ENCODE measurements at places on chromosomes 12 and 14.
A peak's percentile ranks its signal among the peaks of the same experiment; 100 is the strongest.

- no peak for DNase-seq
Observed at GRCh38 chr12:39102474-39103209, 197.3 kb upstream of the CPNE8 start.

- peak; percentile 78 for DNase-seq
Observed at GRCh38 chr12:120356567-120357030, 12.4 kb downstream of the MSI1 start.

DNA sequence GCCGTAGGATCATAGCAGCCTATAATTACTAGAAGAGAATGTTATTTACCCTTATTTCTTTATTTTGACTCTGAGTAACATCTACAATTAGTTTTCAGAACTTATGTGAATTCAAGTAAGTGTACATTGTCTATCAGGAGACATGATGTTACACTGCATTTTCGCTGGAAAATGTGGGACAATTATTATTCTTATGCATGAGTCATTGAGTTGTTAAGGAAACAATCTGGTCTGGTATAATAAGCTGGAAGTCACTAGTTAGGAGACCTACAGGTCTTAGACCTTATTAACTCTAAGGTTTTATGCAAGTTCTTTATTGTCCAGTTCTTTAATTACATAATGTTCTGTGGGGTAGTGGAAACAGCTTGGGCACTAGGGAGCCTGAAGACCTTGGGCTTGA lies 5.8 kb downstream of the KTN1 start:
- DNase-seq, result no peak

GRCh38 chr14:89401241-89401640 lies 15.8 kb downstream of the FOXN3 start:
- DNase-seq, result no peak

GRCh38 chr12:12663644-12664294 lies 32.2 kb downstream of the GPR19 start:
- DNase-seq, result no peak

GRCh38 chr12:76346798-76347420 lies 1.3 kb downstream of the BBS10 start:
- peak; percentile 46 for DNase-seq

DNA sequence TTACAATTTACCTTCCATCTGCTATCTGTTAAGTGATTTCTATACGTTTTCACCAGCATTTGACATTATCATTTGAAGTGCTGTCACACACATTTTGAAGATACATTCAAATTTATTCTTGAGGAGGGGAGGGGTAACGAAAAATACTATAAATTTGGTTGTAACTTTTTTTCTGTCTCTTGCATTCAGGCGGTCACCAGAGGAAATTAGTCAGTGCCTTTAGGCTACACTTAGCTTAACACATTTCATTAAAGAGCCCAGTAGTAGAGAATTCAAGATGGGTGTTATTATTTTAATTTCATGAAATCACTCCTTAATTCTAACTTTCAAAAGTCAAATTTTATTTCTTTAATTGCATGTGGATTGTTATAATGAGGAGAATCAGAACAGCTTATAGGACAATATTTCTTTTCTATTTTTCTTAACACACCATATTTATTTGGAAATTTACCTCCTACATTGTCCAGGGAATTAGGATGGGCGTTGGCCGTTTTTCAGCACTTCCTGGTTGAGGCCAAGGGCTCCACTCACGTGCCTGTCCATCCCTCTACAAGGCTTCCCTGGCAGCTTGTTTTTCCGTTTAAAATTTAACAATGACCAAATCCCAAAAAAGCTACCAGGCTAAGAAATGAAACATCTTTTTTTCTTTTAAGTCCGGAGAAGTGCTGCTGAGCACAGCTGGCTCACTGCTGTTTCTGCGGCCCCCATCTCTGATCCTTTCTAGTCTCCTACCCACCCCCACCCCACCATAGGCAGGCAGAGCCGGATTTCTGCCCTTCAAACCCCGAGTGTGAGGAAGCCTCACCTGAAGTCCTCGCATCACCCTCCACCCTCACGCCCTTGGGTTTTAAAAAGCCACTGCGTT lies 1.1 kb upstream of the FAR2 start:
- DNase-seq, result no peak

- DNase-seq, result no peak
Observed at GRCh38 chr12:124700810-124701592, 133.6 kb upstream of the NCOR2 start.

- DNase-seq, result peak; percentile 62
Observed at GRCh38 chr14:79278798-79279644, 932.3 kb downstream of the DIO2 start.

GRCh38 chr12:1926251-1926657 lies 7.8 kb upstream of the CACNA2D4 start:
- DNase-seq, result no peak

- DNase-seq, result no peak
Observed at GRCh38 chr12:84702001-84702400, 210.6 kb downstream of the SLC6A15 start.

DNA sequence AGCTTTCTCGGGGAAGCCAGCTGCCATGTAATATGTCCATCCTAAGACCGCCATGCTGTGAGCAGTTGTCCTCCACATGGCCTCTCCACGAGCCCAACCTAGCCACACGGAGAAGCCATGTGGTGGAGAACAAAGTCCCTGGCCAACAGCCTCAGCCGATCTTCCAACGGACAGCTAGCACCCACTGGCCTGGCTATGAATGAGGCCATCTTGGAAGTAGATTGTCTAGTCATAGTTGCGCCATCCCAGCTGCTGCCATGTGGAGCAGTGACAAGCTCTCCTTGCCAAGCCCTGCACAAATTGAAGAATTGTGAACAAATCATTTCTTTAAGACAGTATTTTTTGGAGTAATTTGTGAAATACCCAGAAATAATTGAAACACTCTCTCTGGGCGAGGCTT lies 49.3 kb upstream of the USP44 start:
- DNase-seq, result no peak

DNA sequence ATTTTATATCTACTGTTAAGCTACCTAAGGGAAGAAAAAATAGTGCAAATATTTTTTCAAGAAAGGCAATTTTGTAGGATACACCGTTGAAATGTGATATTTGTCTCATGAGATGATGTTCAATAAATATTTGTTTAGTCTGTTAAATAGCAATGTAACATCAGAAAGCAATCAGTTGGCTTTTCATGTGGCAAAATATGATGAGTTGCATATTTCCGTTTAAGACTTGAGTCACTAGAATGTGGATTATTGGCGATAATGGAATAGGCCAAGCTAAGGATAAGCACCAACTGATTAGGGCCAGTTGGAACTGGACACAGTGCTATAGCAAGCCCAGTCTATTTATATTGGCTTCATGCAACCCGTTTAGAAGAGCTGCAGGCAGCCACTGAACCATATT lies 250.4 kb upstream of the SLC16A7 start:
- DNase-seq, result no peak

DNA sequence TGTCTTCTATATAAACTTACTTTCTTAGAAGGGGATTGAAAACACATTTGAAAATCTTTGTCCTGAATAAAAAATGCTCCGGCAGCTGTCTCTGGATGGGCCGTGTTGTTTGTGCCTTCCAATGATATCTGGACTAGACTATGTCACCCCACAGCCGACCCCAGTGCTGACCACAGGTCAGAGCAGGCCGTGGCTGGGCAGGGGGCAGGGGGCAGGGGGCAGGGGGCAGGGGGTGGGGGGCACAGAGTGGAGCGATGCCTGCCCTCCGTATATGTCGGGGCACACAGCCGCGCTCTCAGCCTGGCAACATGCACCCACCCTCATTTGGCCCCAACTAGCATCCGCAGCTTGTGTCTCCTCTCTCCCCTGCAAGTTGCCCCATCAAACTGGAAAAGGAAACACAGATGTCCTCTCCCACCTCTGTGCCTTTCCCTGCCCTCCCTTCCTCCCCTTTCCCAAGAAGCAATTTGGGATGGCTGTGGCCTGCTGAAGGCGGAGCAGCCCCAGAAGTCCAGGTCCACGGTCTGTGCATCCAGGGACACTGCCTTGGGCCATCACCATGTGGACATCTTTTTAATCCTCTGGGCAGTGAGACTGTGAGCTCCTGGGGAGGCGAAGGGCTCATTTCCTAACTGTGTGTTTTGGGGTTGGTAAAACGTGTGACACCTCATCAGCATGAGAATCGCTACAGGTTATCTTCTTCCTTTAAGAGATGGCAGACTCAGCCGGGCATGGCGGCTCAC lies 295.7 kb upstream of the RTL1 start:
- no peak for DNase-seq

DNA sequence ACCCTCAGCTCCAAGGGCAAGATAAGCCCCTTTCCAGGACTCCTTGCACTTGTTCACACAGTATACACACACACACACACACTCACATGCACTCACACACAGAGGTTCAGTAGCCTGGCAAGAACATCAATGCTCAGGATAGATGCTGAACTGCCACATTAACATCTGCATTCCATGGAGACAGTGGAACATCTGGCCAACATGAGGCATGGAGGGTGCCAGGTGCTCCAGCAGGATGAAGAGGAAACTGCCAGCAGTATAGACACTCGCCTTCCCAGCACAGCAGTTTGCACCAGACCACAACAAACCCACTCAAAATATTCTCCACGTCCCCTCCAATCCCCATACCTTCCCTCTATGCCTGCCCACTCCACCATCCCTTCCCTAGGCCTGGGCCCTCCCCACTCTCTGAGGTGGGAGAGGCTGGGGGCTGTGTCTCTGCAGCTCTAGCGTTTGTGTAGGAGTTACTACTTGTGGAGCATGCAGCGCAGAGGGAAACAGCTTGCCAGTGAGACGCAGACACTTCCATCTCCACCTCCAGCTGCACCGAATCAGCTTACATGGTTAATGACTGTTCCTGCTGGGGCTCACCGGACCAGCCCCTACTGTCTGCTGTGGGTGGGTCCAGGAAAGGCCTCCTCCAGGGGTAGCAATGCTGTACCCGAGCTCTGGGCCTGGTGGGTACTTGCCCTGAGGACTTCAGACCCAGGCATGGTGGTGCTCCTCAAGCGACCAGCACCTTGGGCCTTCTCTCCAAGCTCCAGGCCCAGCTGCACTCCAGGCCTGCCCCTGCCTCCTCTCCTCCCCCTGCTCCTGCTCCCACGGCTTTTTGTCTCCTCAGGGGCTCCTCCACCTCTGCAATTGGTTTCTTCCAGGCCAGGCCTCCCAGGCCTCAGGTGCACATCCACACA lies 18.6 kb upstream of the PLEKHG3 start:
- DNase-seq, result no peak

- no peak for DNase-seq
Observed at GRCh38 chr12:5733916-5734315, 211.1 kb downstream of the ANO2 start.

DNA sequence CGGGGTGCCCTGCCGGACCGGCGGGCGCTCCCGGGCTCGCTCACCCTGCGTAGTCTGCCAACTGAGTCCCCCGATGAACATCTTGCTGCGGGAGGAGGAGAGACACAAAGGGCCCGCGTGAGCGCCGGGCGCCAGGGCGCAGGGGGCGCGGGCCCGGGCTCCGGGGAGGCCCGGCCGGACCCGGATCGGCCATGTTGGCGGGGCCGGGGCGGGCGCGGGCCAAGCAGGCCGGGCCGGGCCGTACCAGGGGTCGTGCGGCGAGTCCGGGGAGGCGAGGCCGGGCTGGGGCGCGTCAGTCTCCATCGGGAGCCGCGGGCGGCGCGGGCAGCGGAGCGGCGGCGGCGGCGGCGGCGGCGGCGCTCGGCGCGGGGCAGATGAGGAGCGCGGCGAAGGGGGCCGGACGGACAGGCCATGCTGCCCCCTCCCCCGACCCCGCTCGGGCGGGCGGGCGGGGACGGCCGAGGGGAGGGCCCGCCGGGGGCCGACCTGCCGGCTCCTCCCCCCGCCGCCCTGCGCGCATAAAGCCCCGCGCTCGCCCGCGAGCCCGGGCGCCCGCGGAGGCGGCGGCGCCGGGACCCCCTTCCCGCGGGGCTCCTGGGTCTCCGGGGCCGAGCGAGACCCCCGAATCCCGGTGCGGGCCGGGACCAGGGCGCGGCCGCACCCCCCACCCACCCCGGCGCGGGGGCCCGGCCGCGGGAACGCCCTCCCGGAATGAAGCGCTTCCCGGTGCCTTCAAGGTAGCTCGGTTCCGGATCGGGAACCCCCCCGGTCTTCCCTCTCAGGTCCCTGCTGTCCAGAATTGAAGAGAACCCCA lies at the start of gene MSI1:
TSS of gene MSI1 (minus strand) at position 376 of the 814 bp plus-strand sequence. CDS start at position 303, 73 bp downstream.
- no peak for DNase-seq

- no peak for DNase-seq
Observed at GRCh38 chr12:118353721-118354120, 19.0 kb downstream of the TAOK3 start.

- DNase-seq, result no peak
Observed at GRCh38 chr14:94439453-94440057, 13.0 kb downstream of the SERPINA11 start.

GRCh38 chr12:109719123-109720022 lies 5.7 kb downstream of the FAM222A start:
- DNase-seq, result peak; percentile 37

GRCh38 chr12:123427036-123427769 lies 9.3 kb downstream of the RILPL2 start:
- DNase-seq, result no peak

DNA sequence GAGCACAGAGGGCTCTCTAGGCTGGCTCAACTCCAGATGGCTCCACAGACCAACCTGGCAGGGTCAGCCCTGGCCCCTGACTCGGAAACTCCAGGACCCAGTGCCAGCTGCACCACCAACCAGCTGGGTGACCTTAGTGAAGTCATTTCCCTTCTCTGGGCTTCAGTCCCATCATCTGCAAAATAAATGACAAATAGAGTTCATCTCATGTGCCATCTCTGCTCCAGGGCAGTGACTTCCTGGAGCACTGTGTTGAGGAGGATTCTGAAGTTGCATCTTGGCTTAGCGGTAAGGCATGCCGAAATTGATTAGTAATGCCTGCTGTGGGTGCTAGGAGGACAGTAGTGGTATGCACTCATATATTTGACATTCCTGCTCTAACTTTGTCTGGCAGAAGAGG lies 31.5 kb downstream of the DTX1 start:
- no peak for DNase-seq

DNA sequence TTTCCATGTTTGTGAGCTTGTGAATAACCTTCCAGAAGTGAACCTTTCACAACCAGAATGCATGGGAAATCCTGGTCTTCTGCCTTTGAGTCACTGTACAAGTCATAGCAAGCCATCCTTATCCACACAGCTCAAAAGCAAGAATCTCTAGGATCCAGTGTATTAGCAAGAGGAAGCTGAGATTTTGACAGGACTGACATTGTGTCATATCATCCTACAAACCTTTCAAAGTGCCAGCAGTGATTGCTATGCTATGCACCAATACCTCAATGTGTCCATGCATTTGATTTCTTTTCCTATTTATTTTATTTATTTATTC lies 13.5 kb upstream of the NRDE2 start:
- DNase-seq, result no peak

DNA sequence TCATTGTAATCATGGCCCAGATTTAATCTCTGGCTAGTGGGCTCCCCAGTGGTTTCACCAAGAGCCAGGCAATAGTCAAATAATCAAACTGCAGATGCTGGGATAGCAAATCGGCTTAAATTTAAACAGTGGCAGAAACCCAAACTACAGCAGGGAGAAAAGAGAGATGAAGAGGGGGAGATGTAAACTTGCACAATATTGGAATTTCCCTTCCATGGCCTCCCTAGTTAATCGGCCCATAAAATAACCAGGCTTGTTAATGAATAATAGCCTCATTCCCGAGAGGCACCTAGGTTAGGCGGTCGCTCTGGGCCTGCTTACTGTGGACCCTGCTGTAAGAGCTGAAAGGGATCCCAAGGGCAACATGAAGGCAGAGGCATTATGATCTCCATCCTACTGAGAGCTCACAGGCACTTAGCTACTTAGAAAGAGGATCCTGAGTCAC lies 116.2 kb downstream of the NUAK1 start:
- DNase-seq, result no peak

- DNase-seq, result no peak
Observed at GRCh38 chr12:90618586-90618985, 336.4 kb downstream of the CCER1 start.

Measured in SHP77 (cell line).